Activated T-cell treated with anti-CD3 and anti-CD28 coated beads for 48 hours (primary cell): ENCODE measurements at places on chromosomes 1 and 21.

DNA sequence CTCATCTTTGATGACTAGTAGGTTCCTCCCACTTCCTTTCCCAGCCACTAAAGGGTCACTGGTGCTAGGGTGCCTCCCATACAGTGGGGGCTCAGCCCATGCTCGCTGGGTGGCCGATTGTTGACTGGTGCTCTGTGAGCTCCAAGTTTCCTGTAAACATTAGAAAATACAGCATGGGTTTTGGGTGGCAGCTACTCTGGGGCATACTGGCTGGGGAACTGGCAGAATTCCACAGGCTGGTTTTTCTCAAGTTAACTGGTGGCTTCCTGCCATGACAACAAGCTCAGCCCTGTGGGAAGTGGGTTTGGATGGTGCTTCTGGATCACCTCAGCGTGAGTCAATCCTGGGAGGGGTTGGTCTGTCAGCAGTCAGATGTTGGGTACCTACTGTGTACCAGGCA lies 28.7 kb upstream of the CRNN start:
- DNase-seq: no peak

- DNase-seq: no peak
Observed at GRCh38 chr21:29389136-29389535, 90.4 kb downstream of the BACH1 start.

DNA sequence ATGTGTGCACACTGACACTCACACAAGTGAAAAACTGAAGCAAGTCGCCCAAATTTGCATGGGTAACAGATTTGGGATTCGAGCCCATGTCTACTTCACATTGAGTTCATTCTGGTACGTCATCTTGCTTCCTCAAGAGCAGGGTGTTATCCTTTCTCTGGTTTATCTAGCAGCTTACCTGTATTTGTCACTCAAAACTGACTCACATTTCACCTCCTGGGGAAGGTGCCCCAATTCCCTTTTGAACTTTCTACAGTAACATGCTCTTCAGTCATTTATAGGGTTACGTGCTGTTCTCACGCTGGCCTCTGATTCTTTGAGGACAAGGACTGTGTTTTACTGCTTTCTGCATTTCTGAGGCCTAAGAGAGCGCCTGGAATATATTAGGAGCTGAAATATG lies 162.8 kb downstream of the PDE4B start:
- DNase-seq: no peak

GRCh38 chr1:85440612-85441011 lies 24.3 kb downstream of the DDAH1 start:
- DNase-seq: no peak

DNA sequence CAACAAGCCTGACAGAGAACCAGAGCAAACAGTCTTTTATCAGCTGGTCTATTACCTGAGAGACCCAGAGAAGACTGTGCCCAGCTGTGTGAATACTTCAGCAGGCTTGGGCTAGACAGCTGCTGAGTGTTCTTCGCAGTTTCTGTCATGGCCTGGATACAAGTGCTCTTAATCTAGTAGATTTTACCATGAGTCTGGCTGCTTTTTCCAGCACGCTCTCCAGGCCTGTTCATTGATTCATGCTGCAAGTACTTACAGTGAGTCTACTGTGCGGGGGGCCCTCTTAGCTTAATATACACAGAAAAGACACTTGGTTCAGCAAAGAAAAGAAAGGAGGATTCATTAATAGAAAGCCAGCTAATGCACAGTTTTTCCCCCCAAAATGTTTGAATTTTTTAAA lies 48.5 kb downstream of the RGS7 start:
- no peak for DNase-seq

DNA sequence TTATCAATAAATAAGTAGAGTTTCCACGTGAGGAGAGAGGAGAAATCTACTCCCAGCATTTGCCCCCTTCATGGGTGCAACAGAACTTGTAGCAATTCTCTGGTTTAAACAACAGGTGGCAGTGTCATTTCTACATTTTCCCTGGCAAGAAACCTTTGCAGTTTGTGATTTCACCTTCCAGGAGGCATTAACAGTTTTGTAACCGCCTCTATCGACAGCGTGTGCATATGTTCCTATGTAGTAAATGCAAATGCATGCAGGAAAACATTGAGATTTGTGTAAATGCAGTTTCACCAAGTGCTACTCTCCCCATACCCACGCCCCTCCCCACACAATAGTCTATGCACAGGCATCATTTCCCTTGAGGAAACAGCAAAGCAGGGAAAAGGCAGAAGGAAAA lies 494.7 kb downstream of the SMYD3 start:
- no peak for DNase-seq

GRCh38 chr1:18385239-18385790 lies 95.4 kb upstream of the KLHDC7A start:
- DNase-seq: no peak

GRCh38 chr1:31779687-31780086 lies 15.5 kb upstream of the ADGRB2 start:
- no peak for DNase-seq

DNA sequence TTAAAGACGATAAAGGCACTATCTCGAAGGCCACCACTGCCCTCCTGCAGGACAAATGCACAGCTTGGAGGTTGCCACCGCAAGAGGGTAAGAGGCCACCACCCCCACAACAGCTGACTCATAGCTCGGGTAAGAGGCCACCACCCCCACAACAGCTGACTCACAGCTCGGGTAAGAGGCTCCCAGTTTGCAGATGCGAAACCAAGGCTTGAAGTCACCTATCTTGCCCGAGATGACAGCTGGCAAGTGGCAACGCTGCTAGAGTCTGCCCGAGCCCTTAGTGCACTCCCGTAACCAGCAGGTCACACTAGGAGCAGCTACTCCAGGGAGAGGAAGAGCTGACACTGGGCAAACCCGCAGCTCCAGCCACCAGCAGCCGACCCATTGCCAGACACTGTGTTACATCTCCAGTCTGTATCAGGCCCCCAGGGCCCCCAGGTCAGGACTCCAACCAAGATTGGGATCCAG lies 17.1 kb upstream of the SPSB1 start:
- peak; percentile 79 for DNase-seq

DNA sequence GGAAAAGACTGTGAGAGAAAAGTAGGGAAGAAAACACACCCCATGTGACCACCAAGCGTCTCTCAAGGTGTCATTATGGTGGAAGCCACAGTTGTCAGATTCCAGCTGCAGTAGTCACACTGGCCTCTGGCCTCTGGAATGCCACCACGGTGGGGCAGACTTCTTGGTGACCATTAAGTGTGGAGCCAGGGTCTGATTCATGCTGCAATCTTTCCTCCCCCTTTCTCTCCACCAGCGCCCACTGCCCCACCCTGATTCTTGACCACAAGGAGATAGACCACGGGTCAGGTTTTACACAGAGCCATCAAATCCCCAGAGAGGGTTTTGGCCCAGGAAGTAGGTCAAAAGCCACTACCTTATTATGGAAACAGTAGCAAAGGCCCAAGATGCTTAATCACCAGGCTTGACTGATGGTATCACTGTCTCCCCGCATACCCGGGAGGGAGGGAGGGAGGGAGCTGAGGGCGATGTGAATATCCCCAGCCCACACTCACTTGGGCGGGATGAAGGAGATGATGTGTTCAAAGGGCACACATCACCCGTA lies 52.7 kb upstream of the GRHL3 start:
- no peak for DNase-seq

DNA sequence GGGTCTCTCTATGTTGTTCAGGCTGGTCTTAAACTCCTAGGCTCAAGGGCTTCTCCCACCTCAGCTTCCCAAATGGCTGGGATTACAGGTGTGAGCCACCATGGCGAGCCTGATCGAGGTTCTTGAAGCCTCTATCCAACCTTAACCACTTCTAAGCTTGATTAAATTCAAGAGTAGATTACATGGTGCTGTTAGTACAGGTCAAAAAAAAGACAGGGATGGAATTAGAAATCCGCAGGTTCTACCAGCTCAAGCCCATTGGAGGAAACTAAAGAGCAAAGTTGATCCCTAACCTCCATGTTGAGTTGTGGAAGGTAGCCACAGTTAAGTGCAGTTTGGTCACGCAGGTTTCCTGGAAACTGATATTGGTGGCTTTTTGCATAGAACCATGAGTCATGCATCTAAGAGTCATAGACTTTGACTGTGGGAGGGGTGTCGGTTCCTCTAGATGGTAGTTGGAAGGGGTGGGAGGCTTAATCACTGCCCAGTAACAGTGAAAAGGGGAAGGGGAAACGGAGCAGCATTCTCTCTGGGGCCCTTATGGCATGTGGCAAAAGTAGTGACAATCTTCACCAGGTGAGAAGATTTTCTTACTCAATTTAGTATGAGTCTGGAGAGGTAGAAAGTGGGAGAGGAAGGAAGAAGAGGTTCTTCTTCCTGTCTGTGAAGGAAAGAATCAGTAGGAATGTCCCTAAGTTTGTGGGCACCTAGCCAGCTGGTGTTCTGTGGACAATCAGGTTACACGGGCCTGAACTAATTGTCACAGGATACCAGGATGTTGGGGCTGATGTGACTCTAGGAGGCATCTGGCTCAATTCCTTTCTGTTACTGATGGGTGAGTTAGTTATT lies 7.0 kb downstream of the CD53 start:
- DNase-seq: no peak

DNA sequence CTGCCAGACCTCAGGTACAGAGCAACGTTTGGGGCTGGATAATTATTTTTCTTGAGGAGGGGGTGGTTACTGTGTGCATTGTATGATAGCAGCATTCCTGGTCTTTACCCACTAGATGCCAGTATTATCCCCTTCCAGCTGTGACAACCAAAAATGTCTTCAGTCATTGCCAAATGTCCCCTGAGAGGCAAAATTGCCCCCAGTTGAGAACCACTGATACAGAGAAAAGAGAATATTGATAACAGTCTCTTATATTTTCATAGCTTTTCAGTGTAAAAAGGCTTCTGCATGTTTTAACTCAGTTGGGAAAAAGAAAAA lies 51.8 kb upstream of the SYT14 start:
- DNase-seq: no peak

- no peak for DNase-seq
Observed at GRCh38 chr1:235571482-235571881, 67.2 kb upstream of the B3GALNT2 start.

DNA sequence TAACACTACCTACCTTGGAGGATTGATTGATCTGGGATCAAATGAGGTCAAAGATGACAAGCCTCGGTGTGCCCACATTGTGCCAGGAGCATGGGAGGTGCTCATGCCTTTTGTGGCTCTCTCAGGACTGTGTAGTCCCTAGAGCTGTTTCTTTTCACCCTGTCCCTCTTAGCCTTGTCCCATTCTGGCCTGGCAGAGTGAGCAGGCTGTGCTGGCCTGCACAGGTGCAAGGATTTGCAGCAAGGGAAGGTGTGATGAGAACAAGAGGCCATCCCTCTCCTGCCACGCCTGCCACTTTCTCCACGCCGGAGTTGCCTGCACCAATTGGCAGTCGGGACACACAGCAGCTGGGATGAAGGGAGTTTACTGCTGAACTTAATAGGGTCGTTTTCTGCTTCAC lies 410.6 kb upstream of the VAMP3 start:
- no peak for DNase-seq

DNA sequence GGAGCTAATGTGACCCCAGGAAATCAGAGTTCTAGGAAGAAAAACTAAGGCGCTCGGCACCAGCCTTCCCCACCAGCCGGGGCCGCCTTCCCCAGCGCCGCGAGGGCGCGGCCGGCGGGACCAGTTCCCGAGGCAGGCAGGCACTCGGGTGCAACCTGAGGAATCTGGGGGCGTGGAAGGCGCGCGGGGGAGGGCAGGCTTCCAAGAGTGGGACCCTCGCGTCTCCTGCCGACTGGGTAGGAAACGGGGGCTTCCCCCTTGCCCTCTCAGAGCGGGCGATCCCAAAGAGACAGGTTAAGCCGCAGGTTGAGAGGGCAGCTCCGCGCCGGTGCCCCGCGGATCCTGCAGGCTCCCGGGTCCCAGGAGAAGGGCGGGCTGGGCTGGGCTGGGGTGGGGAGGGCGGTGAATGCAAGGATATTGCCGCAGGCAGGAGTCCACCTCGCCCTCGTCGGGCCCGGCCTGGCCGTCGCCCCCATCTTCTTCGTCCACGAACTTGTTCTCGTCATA lies 431 bp downstream of the ARPC5 start:
- DNase-seq: peak; percentile 12

- DNase-seq: no peak
Observed at GRCh38 chr21:15204140-15204969, 139.6 kb upstream of the NRIP1 start.

DNA sequence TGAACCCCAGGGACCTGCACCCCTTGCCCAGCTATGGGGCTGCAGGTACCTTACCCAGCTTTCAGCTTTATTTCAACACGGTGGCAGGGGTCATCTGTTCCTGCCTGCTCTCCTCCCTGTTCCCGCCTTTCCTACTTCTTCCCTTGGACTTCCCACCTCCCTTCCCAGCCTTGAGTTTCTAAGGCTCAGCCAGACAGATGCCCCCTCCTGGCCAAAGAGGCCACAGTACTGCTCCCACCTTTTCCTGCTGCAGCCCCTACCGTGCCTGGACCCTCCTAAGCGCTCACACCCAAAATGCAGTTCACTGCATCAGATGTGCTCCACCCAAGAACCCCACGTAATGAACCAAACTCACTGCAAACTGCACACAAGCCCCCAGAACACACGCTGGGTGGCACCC lies 7.7 kb downstream of the NOC2L start:
- no peak for DNase-seq

GRCh38 chr1:210298936-210299335 lies 29.8 kb upstream of the HHAT start:
- no peak for DNase-seq

- DNase-seq: no peak
Observed at GRCh38 chr1:170063109-170063826, 11.2 kb downstream of the KIFAP3 start.

DNA sequence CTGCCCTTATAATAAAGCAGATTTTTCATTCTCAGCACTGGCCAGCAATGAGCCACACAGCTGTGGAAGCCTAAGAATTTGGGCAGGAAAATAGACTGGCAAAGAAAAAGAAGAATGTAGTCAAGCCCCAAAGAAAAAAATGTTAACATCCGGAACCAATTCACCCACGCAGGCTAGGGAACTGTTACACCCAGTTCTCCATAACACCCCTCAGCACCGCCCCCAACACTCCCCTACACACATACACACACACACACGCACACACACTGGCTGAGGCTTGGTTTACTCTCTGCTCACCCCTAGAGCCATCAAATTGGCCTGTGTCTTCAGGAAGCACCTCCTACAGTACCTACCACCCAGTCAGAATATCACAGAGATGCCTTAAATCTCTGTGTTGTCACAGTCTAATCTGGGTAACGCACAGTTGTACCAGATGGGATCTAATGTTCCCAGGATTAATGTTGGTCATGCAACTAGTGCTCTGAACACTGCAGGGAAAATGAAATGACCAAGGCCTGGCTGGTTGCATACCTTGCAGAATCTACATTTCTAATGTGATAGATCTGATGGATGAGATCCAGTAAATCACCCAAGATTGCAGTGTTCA lies 14.5 kb downstream of the TBX15 start:
- DNase-seq: no peak

- peak; percentile 25 for DNase-seq
Observed at GRCh38 chr1:62271948-62272728, 47.1 kb downstream of the KANK4 start.

- no peak for DNase-seq
Observed at GRCh38 chr21:37784591-37785318, 131.5 kb downstream of the KCNJ6 start.
